AG10803 (cell line): ENCODE measurements at places on chromosomes 6 and 20.

DNA sequence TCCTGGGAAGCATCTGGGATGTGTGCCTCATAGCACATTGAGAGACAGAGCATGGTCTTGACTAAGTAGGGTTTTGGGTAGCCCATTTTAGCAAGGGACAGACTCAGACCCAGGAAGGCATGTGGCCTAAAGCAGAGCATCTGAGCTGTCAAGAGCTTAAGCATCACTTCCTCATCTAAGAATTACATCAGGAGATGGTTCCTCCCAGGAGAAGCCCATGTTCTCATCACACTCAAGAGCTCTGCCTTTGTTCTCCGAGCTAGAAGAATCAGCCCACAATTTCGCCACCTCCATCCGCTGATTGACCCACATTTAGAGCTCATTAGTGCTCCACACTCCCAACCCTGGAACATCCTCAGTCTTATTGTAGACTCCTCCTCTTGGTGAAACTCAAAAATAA, 68.3 kb downstream of the NPEPL1 start:
- DNase-seq, result no peak

DNA sequence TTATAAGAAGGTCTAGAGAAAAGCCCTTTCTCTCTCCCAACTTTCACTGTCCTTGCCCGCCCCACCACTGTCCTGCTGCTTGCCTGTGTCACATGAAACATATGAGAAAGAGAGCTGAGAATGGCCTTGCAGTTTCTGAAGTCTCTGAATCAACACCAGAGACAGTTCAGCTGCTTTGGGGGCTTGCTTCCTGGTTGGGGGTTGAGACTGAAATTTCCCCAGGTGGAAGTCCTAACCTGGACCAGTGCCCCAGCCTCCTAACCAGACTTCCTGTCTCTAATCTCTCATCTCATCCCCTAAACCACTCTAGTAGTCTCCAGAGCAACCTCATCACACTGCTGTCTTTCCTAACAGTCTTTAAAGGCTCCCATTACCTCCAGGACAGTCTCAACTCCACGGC, 10.7 kb downstream of the TRAM2 start:
- no peak for DNase-seq

- no peak for DNase-seq
Observed at GRCh38 chr20:227439-228105, 514 bp downstream of the DEFB129 start.

DNA sequence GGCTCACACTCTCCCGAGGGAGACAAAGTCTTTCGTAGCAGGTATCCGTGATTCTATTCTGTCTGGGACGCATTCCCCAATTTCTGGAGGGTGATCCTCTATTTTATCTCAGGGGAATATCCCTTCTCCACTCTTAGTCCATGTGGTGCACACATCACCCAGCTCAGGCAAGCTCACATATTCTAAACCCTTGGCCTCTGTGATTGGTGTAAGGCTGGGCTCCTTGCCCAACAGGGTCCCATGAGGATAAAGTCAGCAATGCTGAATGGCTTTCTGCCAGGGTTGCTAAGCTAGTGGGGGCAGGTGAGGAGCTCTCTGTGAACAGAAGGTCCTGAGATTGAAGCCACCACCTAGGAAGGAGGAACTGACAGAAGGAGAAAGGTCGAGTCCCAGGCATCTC, 137.2 kb downstream of the CDH26 start:
- DNase-seq, result peak; percentile 26

GRCh38 chr6:135311446-135312200, 130.5 kb downstream of the MYB start:
- DNase-seq, result no peak

- no peak for DNase-seq
Observed at GRCh38 chr20:37291724-37292126, 2.3 kb downstream of the MANBAL start.

DNA sequence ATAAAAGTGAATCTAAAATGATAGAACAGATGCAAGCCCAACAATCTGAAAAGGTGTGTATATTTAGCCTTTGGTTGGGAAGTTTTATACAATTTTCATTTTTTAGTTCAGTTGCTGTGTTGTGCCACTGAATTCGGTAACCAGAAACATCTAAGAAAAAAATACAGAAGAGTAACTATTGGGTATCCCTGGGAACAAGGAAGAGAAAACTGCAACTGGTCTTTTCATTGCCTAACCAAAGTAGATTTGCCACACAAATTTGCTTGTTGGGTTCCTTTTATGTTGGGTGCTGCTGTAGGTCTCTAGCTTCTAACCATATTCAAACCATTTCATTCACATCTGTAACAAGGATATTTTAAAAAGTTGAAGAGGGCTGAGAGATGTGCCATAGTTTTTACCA, 2.8 kb upstream of the TMEM30A start:
- DNase-seq, result no peak

DNA sequence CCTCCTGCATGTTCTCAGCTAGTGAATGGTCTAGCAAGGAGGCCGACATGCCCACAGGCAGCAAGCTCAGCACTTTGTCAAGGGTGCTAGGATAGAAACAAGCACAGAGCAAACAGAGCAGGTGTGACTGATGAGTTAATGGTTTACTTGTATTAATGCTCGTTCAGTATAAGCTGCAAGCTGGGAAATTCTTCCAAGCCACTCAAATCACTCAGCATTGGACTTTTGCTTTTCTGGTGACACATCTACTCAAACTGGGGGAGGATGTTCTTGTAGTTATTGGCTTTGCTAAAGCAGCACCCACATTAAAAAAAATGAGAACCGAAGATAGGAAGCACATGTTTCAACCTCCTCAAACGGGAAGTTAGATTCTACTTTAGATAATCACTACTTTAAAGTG, 43.1 kb upstream of the NEDD9 start:
- no peak for DNase-seq

GRCh38 chr20:33415948-33416347, 14.6 kb upstream of the CDK5RAP1 start:
- peak; percentile 47 for DNase-seq

DNA sequence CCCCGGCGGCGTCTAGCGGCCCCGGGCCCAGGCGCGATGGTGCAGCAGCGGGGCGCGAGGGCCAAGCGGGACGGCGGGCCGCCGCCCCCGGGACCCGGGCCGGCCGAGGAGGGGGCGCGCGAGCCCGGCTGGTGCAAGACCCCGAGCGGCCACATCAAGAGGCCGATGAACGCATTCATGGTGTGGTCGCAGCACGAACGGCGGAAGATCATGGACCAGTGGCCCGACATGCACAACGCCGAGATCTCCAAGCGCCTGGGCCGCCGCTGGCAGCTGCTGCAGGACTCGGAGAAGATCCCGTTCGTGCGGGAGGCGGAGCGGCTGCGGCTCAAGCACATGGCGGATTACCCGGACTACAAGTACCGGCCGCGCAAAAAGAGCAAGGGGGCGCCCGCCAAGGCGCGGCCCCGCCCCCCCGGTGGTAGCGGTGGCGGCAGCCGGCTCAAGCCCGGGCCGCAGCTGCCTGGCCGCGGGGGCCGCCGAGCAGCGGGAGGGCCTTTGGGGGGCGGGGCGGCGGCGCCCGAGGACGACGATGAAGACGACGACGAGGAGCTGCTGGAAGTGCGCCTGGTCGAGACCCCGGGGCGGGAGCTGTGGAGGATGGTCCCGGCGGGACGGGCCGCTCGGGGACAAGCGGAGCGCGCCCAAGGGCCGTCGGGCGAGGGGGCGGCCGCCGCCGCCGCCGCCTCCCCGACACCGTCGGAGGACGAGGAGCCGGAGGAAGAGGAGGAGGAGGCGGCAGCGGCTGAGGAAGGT, 715 bp downstream of the SOX12 start:
- peak; percentile 60 for DNase-seq

DNA sequence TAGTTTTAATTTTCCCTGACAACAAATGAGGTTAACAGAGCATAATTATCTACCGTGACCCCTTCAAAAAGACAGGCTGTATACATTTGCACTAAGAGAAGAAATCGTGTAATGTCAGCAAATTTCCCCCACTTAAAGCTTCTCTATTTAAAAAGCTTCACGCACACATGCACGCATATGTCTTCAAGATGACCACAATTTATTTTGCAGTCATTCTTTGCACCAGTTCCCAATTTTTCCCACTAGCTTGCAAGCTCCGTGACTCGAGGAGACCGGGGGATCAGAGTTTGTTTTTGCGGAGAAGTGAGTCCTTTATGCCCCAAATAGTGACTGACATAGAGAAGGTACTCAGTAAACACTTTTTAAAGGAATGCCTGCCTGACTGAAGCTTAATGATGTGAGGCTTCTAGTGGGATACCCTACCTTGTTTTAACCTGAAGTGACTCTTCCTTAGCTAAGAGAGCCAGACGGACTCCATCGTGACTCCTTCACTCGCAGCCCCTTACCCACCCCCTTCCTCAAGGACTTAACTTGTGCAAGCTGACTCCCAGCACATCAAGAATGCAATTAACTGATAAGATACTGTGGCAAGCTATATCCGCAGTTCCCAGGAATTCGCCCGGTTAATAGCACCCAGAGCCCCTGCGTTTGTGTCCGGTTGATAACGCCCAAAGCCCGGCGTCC, 9.3 kb upstream of the NQO2 start:
- DNase-seq, result peak; percentile 44

DNA sequence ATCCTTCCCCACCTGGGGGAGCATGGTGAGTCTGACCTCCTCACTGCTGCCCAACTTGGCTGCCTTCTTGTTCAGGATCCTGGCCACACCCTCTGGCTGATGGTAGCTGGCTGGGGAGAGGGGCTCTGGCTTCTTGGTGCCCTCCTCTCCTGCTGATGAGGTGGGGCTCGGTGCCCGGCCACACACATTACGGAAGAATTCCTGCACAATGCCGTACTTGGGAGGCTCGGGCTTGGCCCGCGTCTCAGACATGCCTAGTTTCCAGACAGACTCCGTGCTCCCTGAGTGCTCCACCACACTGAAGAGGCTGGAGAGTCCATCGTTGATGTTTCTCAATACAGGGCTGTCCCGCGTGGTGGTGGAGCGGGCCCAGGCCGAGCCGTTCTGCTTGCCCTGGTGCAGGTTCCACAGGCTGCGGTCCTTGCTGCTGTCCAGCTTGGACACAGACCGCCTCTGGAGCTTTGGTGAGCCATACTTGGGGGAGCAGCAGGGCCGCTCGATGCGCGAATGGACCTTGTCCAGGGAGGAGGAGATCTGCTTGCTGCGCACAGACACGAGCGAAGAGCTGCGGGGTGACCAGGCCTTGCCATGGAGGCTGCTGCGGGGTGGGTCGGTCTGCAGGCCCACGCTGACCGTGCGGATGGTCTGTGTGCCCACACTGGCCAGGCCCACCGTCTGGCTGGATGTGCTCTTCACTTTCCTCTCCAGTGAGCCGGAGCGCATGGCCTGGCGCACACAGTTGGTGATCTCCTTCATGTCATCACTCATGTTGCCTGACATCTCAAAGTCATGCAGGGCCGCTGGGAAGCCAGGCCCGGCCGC, 19.9 kb upstream of the DSN1 start:
- no peak for DNase-seq

GRCh38 chr6:48068278-48069251, 42.4 kb downstream of the PTCHD4 start:
- DNase-seq, result no peak

- peak; percentile 72 for DNase-seq
Observed at GRCh38 chr6:44918671-44919296, 409.3 kb upstream of the RUNX2 start.

DNA sequence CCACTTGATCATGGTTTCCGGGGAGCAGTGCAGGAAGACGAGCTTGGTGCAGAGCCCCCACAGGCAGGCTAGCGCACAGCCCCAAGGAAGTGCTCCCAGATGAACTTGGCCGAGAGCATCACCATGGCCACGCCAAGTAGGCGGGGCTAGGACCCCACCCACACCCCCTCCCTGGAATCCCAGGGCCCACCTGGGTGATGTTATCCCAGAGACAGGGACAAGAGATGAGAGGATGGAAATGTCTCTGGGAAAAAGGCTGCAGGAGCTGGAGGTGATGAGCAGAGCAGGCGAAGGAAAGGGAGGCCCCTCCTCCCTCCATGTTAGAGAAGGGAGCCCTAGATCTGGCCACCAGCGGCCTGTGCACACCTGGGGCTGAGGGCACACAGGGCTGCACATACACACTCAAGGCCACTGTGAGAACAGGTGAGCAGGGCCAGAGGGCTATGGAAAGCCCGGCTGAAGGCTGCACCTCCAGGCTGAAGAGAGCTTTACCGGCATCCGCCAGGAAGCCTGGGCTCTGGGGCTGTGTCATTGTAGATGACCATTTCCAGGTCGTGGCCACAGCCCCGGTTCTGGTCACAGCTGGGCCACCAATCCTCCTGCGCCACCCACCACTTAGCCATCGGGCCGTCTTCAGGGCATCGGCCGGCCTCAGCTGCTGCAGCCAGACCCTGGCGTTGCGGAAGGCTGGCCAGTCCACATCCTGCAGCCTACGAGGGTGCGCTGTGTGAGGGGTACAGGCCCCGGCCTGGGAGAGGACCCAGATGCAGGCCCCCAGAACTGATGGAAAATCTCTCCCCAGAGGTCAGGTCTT, 24.9 kb downstream of the NPEPL1 start:
- DNase-seq, result no peak

DNA sequence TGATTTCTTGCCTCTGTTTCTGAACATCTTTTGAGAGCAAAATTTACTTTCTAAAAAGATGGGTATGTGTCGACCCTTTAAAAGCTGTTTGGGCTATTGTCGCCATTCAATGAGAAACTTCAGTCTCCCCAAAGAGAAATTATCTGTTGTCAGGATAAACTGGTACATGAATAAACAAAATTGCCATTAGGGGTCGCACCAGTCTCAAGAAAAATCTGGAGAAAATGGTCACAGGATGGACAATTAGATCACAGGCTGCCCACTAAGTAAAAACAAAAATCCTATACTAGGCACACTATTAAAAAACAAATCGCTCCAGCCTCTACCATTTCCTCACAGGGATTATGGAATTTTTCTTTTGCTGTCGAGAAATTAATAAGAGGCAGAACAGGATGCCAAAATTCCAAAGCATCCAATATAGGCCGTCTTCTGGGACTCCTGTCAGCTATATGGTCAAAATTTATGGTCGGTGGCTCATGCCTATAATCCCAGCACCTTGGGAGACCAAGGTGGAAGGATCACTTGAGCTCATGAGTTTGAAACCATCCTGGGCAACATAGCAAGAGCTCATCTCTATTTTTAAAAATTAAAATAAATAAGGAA, 5.5 kb upstream of the HLA-E start:
- peak; percentile 70 for DNase-seq

DNA sequence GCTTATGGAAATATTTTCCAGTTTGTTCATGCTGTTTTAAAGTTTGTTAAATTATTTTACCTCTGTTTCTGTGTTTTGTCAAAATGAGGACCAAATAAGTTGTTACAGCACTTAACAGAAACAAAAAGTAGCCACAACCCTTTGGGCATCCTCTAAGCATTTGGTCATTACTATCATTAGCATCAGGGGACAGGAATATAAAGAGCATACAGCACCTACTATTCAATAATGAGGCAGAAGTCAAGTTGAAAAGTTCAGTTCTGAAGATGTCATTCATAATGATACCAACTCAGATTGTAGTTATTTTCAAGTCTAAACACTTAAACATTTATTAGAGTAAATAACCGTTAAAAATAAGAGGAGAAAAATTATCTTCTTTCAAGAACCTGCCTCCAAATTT, 862.3 kb upstream of the FLRT3 start:
- no peak for DNase-seq

GRCh38 chr20:32327087-32327681, 30.9 kb upstream of the ASXL1 start:
- DNase-seq, result no peak

GRCh38 chr20:41001497-41001896, 27.1 kb upstream of the TOP1 start:
- no peak for DNase-seq
